Renal cortical epithelial cell (primary cell): ENCODE measurements at places on chromosomes 2 and 18.

DNA sequence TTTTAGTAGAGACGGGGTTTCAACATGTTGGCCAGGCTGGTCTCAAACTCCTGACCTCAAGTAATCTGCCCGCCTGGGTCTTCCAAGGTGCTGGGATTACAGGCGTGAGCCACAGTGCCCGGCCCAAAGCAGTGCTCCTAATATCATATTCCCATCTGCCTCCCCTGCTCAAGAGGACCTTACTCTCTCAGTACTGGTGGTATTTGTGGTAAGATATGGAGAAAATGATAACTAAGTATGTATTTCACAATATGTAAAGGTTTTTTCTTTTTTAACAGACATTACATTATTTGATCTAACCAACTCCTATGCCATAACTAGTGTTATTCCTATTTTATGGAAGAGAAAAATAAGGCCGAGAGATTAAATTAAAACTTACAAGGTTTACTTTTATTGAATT lies 201.0 kb downstream of the CAMKMT start:
- no peak for DNase-seq

- peak; percentile 64 for DNase-seq
These were observed 234.3 kb downstream of the ETAA1 start for GRCh38 chr2:67631483-67631882.

- DNase-seq: no peak
These were observed 559.9 kb upstream of the MEX3C start for GRCh38 chr18:51757255-51757924.

DNA sequence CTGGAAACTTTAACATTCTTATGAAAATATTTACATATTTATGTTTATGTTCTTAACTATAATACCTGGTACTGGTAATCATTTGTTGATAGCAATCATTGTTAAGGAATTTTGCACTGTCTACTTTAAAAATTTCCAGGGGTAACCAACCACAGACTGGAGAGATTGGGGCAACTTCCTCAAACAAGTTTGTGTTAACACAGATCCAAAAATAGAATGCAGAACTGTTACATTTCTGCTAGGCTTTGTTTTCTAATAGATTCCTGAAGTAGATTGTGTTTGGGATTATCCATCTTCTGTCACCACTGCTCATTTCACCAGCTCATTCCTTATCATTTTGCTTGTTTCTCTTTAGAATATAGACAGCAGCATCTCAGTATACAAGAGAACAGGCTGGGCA lies 23.7 kb downstream of the RNF125 start:
- no peak for DNase-seq

DNA sequence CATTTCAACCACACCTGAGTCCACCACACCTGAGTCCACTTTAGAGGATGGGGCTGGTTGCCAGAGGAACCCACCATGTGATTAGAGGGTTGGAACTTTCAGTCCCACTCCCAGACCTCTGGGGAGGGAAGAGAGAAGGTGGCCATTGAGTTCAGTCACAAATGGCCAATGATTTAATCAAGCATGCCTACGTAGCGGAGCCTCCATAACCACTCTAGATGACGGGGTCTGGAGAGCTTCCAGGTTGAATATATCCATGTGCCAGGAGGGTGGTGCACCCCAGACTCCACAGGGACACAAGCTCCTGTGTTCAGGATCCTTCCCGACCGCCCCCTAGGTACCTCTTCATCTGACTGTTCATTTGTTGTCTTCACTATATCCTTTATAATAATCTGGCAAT lies 53.3 kb downstream of the CYBRD1 start:
- no peak for DNase-seq

DNA sequence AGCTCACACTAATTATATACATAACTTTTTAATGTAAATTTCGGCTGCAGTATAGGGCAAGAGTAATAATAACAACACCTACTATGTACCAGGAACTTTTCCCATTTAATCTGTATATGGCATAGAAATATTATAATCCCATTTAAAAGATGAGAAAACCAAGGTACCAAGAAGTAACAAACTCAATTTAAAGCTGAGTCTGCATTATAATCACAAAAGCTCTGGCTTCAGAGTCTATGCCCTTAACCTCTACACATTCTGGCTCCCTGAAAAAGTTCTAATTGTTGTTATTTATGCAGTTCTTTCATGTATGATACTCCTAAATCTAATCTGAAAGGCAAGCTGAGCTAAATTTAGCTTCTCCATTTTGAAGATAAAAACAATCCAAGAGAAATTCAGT lies 1675.1 kb upstream of the NXPH2 start:
- DNase-seq: no peak

DNA sequence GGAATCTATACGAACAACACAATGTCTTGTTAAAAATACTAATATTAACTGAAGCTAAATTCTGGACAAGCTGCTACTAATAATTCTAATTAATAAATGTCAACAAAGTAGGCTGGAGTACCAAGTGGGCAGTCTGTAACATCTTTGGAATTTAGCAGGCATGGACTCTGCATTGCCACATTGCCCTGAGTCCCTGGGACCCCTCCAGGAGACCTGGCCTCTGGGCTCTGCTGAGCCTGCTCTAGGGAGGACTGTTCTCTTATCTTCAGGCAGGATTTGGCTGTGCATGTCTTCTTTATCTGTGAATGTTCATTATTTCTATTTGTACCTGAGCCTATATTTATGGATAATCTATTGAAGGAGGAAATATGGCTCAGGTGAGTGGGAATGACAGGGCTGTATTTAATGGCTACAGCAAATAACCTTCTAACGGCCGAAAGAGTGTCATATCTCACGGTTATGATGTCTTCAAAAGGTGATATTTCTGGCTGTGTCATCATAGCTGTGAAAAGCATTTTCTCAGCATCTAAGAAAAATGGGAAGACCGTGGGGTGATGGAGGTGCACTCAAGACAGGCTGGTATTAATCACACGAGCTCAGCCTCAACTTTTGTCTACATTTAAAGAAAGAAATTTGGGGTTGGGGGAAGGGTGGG lies 28.6 kb upstream of the SETBP1 start:
- no peak for DNase-seq

DNA sequence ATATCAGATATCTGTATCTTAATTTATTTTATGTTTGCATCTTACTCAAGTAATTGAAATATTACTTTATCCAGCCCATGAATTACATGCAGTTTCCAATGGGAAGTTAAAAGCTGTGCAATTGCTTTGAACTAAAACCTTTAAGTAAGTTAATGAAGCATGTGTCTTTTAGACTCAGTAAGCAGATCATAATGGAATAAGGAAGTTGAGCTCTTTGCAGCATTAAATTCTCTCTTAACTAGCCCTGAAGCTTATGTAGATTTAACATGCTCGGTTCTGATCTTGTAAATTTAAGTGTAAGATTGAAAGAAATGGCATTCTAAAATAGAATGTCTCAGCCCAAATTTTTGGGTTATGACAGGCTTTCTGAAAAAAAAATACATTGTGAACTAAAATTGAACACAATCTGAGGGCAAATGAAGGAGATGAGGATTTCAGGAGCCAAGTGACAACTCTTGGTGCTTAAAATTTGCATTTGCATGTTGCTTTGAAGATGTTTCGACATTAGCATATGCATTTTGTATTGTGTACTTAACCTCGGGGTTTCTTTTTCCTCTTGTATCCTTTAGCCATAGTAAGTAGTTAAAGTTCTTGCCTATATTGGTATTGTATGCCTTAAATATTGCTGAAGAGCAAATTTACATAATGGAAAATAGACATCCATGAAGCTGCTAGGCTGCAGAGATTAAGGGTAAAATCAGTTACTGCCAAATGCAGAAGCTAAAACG lies 297.8 kb upstream of the KCNJ3 start:
- DNase-seq: no peak

DNA sequence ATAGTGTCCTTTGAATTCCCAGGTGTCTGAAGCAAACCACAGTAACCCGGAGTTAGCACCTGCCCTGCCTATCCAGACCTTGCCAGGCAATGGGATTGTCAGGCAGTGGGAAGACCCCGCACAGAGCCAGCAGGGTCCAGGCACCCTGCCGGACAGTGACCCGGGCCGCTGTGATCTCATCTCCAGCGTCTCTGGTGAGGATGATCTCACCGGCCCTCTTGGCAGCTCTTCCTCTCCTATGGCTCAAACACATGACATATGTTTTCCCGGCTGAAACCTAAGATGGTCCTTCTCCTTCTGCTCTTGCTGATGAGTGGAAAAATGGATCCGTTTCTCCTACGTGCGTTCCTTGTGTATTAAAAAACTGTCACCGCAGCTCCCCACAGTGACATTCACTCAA lies 75.1 kb downstream of the ACOXL start:
- DNase-seq: no peak

- DNase-seq: peak; percentile 54
These were observed 12.6 kb upstream of the EPB41L3 start for GRCh38 chr18:5556310-5556974.

- DNase-seq: no peak
These were observed 6.2 kb downstream of the GGCX start for GRCh38 chr2:85554980-85555612.

DNA sequence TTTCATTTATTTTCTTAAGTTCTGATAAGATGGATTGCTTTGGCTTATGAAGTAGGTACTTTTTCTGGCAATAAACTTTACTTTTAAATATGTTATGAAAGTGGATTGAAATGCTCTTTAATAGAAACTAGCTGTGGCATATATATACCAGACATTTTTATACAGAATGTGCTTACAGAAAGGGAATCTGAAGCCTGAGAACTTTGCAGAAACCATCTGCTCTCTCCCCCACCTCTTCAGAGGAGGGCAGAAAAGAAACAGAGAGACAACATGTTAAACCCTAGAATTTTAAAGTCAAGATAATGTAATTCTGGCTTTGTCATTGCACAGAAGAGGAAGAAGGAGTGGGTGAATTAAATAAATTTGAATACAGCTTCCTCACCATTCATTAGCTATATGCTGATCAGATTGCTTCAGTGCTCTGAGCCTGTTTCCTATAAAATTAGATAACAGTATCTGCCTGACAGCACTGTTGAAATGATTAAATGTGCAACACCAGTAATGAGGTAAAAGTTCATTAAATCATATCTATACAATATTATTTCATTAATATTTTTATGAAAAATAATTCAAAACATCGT lies 247.3 kb downstream of the CNTNAP5 start:
- no peak for DNase-seq

- DNase-seq: no peak
These were observed 7.3 kb upstream of the ZAP70 start for GRCh38 chr2:97706112-97706511.

- DNase-seq: no peak
These were observed 41.5 kb downstream of the TANC1 start for GRCh38 chr2:159009940-159010339.

DNA sequence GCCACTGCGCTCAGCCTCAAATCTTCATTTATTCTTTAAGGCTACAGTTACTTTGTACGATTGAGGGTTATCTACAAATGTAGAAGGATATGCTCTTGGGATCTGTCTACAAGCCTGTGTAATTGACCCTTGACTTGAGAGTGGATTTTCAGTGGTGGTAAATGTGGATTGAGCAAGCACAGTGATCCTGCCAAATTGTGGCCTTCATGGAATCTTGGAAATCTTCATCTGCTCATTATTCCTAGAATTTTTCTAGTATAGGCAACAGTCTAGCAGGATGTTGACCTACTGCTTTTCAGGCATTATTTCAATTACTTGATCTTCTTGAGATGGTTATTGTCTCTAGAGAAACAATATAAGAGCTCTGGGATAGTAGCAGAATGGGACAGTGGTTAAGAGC lies 226.1 kb upstream of the REV1 start:
- DNase-seq: no peak

DNA sequence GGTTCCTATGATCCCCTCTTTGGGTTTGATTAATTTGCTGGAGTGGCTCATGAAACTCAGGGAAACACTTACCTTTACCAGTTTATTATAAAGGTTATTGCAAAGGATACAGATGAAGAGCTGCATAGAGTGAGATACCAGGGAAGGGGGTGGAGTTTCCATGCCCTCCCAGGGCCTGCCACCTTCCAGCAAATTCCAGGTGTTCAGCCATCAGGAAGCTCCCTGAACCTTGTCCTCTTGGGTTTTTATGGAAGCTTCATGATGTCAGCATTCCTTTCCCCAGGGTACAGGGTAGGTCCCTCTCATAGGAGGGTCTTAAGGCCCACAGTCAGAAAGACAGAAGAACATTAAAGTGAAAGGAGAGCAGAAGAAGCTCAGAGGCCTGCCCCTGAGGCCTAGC lies 123.9 kb upstream of the DCC start:
- DNase-seq: peak; percentile 61

GRCh38 chr2:233821709-233822100 lies 32.6 kb downstream of the HJURP start:
- no peak for DNase-seq

- DNase-seq: no peak
These were observed 11.5 kb downstream of the PGAP1 start for GRCh38 chr2:196914867-196915460.

GRCh38 chr2:8217468-8218030 lies 464.3 kb upstream of the ID2 start:
- no peak for DNase-seq

GRCh38 chr2:32272279-32272678 lies 5.4 kb upstream of the YIPF4 start:
- no peak for DNase-seq

- DNase-seq: no peak
These were observed 222.6 kb downstream of the MREG start for GRCh38 chr2:215790523-215791421.

DNA sequence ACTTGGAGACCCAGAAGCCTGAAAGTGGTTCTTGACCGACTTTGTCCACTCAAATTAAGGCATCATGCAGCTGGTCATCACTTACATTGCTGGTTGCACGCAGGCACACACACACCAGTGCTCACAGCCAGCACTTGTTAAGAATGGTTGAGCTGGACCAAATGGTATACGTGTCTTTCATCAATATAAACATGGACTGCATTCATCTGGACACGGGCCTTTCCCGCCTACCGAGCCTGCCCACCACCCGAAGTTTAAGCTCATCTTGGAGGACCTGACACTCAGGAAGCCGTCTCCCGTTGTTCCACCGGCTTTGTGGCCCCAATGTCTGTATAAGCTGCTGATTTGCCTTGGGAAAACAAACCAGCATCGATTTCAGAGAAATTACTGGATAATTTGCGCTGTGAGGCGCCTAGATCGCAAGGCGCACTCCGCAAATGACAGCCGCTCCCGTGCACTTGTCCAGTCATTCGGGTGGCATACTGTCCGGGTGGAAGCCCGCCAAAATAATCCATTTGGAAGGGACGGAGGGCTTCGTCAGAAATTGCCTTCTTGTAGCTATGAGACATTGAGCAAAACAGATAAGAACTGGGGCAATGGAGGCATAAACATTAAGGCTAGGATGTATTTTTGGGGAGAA lies 40.1 kb upstream of the AKAIN1 start:
- peak; percentile 5 for DNase-seq

- no peak for DNase-seq
These were observed 56.4 kb downstream of the ZFP36L2 start for GRCh38 chr2:43169987-43170386.

DNA sequence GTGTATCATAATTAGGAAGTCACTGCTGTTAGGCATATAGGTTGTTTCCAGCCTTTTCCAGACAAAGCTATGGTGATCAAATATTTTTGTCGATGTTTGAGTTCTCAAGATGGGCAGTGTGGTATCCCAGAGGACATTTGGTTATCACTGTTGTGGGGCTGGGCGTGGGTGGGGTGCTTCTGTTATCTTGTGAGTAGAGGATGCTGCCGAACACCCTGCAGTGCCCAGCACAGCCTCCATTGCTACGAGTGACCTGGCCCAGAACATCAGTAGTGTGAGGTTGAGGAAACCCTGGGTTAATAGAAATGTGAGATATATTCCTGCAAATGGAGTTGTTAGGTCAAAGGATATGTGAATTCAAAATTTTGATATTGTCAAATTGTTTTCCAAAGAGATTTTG lies 33.2 kb downstream of the ZNF236 start:
- no peak for DNase-seq
